ENCODE measurements at places on chromosomes 1 and 21.

GRCh38 chr1:94725566-94725965 is 94.6 kb upstream of the SLC44A3 start:
- no peak for DNase-seq

- no peak for DNase-seq
These were observed 177.1 kb upstream of the EDN2 start for GRCh38 chr1:41661428-41662060.

GRCh38 chr1:67831850-67832513 is 1.3 kb downstream of the GNG12 start:
- no peak for DNase-seq

- DNase-seq = no peak
These were observed 356.4 kb downstream of the DISC1 start for GRCh38 chr1:231982871-231983587.

DNA sequence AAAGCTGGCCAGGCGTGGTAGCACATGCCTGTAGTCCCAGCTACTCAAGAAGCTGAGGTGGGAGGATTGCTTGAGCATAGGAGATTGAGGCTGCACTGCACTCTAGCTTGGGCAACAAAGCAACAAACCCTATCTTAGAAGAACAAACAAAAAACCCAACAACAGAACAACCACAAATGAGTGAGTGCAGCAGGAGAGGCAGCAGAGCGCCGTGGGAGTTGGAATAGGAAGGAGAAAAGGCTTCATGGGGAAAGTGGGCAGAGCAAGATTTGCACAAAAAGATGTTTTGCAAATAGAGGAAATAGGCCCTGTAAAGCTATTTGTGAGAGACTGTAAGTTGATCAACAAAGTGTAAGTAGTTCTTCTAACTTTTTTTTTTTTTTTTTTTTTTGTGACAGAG is 19.6 kb downstream of the SMAP2 start:
- DNase-seq = no peak

GRCh38 chr1:159077120-159077961 is 775 bp upstream of the AIM2 start:
- DNase-seq = no peak

GRCh38 chr1:53065391-53065790 is 3.4 kb downstream of the PODN start:
- DNase-seq = no peak

GRCh38 chr1:167484726-167485502 is 33.4 kb downstream of the CD247 start:
- DNase-seq = no peak

- DNase-seq = no peak
These were observed 179.0 kb downstream of the EIF4G3 start for GRCh38 chr1:20997602-20998224.

GRCh38 chr1:23152966-23153684 is 15.5 kb downstream of the LUZP1 start:
- DNase-seq = no peak

DNA sequence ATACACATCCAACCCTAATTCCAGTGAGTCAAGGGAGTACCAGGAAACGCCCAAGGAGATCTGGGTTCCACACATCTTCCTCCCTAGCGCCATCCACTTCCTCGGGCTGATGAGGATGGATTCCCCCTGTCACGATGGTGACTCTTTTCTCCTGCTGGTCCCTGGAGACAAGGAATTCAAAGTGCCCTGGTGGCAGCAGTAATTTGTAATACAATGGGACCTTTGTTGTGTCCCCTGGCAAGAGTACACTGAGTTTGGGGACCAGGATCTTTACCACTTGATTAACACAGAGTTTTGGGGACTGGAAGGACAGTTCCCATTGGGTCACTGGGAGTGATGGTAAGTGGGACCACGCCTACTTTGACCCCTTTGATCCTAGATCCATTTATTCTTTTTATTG is 9.4 kb upstream of the JAK1 start:
- no peak for DNase-seq

GRCh38 chr1:22792396-22793160 is 81.9 kb downstream of the EPHB2 start:
- DNase-seq = no peak

- DNase-seq = no peak
These were observed 128.3 kb upstream of the TNR start for GRCh38 chr1:175871647-175872046.

DNA sequence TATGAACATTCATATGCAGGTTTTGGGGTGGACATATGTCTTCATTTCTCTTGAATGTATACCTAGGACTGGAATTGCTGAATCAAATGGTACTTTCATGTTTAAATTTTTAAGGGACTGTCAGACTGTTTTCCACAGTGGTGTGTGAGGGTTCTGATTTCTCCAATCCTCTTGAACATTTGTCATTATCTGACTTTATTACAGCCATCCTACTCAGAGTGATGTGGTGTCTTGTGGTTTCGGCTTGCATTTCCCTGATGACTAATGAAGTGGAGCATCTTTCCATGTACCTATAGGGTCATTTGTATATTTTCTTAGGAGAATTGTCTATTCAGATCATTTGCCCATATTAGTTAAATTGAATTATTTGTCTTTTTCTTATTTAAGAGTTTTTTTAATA is 35.4 kb upstream of the ZNF281 start:
- no peak for DNase-seq

- no peak for DNase-seq
These were observed 80.9 kb downstream of the LHX9 start for GRCh38 chr1:197998110-197998509.

GRCh38 chr1:53837646-53837923 is 511 bp downstream of the NDC1 start:
- DNase-seq = no peak

GRCh38 chr1:155324717-155325602 is 4.3 kb downstream of the RUSC1 start:
- no peak for DNase-seq

- DNase-seq = no peak
These were observed 94.6 kb downstream of the VPS13D start for GRCh38 chr1:12324423-12324822.

DNA sequence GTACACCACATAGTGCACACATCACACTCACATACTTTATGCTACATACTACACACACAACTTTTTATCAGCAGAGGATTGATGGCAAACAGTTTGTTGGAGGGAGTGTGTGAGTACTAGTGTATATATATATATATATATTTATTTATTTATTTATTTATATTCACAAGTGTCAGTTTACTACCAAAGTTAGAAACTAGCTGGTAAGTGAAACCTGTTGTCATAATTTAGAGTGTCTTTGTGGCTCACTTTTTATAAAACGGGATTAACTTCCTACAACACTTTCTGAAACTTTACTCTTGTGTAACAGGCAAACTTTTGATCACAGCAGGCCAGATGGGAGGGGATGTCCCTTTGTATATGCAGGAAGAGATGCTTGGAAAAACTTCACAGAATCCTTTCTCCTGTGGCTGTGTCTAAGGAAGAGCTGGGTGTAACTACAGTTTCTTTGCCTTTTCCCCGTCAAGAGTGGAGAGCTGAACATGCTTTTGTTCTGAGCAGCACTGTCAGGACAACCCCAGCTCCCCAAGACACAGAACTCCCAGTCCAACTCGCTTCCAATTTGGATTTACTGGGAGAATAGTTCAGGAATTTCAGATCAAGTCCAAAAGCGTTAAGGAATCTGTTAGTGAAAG is 1.9 kb upstream of the SAMD13 start:
- DNase-seq = no peak

GRCh38 chr1:38128511-38128910 is 81.9 kb upstream of the POU3F1 start:
- no peak for DNase-seq

DNA sequence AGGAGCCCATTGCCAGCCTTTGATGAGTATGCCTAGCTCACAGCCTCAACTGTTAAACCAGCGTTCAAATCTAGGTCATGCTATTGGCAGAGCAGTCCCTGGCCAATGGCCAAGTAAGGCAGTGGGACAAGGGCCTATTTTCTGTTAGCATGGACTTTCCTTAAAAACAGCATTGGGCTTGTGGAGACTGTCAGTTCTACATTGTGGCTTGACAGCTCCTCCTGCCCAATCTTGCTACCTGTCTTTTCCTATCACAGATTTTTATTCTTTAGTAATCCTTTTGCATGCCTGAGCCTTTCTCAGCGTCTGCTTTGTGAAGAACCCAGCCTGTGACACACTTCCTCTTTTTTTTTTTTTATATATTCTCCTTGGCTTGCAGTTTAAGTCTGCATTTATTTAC is 56.4 kb downstream of the DIP2A start:
- DNase-seq = no peak
